ENCODE measurements at places on chromosomes 12 and 14. TPM values are rescaled to one million over a fixed set of nuclear protein-coding genes. Genes with fewer than 3 reads are reported as not detected.

DNA sequence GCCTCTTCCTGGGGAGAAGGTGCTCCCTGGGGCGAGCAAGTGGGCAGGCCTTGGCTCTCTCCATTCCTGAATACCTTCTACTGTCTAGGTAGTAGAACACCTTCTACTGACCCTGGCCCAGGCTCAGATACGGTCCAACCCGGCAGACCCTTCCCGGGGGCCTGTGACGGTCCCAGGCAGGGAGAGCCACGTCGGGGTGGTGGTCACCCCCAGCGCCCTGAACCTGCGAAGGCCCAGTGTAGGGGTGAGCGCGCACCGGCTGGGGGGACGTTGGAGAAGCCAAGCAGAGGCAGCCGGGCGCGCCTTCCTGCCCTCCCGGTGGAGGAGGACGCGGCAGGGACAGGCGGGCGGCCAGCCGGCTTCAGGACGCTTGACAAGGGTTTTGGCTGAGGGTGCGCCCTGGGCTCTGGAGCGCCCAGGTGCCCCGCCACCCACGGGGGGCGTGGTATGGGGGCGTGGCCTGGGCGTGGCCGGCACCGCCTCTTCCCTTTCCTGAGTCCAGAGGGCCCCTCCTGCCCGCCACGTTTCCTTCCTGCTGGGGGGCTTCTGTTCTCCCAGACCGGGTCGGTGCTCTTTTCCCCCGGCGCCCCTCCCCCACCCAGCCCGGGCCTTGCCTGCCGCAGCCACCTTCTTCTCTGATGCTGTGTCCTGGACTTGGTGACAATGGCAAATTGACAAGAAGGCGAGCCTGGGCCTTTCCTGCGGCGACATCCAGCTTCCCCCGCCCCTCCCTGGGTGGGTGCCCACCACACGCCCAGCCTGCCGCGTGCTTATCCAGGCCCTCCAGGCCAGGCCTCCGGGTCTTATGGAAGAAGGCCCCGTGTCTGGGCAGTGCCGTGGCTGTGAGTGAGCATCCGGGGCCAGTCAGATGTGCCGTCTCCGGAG lies 24.5 kb upstream of the PPP1R13B start:
- peak; percentile 46 for DNase-seq

GRCh38 chr14:38737686-38738407 lies 365.2 kb downstream of the SEC23A start:
- no peak for DNase-seq

DNA sequence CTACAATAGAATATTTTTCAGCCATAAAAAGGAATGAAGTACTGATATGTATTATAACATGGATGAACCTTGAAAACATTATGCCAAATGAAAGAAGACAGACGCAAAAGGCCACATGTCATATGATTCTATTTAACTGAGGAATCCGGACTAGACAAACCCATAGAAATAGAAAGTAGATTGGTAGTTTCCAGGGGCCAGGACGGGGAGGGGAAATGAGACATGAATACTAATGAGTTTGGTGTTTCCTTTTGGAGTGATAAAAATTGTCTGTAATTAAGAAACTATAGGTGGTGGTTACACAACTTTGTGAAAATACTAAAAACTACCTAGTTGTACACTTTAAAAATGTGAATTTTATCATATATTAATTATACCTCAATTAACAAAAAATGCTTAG lies 247.6 kb downstream of the BCAT1 start:
- no peak for DNase-seq

DNA sequence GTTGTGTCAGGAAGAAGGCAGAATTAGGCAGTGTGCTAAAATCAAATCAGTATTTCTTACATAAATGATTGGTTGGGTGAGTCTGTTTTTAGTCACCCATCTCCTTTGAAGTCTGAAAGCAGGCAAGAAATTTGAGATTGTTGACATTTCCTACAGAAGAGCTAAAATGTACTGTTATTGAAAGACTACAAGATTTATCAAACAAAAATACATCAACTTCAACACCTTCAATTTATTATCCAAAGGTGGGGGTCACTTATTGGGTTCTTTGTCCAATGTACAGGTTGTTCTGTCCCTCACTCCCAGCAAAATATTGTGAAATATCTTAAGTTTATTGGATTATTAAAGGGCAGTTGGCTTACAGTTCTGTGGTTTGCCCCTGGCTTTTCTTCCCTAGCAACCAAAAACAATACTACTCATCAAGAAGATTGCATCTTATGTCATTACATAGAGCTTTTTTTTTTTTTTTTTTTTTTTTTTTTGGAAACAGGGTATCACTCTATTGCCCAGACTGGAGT lies 20.6 kb upstream of the PKP2 start:
- DNase-seq, result no peak

INSM2 gene
- not detected for polyA plus RNA-seq
